Lower lobe of right lung (tissue), 2 donors: ENCODE measurements at places on chromosomes 11 and 22. TPM values are rescaled to one million over a fixed set of nuclear protein-coding genes. Genes with fewer than 3 reads are reported as not detected.

DNA sequence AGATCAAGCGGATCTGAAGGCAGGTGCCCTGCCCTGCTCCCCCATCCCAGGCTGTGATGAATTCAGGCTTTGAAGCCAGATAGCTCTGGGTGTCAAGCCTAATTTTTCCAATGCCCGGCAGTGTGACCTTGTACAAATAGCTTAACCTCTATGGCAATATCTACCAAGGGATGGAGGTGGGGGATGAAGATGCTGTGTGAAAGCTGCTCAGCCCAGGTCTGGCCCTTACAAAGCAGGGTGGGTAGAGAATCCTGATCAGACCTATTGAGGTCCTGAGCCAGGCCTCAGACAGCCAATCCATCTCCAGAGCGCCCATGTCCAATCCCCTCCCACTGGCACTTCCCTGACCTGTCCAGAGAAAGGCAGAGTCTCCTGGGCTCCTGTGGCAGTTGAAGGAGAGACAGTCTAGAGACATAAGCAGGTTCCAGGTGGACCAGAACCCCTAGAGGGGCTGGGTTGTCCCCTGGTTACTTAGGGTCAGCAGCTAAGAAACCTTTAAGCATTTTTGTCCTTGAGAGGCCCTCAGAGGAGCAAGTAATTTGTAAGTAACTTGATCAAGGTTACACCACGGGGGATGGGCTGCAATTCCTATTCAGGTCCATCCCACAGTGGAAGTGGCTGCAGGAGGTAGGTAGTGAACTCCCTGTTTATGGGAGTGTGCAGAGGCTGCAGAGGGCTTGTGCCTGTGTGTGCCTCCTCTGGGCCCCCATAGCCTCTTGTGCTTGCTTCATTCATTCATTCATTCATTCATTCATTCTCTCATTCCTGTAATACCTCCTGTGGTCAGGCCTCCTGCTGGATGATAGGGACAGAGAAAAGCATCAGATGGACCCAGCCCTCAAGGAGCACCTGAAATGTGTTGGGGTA lies 10.4 kb downstream of the P2RY2 start:
- H3K36me3 ChIP-seq = no peaks in the 10 kb centered on the region
- no peaks in the 10 kb centered on the region for H3K27me3 ChIP-seq

Gene QSER1
- 27.6 TPM for total RNA-seq

DNA sequence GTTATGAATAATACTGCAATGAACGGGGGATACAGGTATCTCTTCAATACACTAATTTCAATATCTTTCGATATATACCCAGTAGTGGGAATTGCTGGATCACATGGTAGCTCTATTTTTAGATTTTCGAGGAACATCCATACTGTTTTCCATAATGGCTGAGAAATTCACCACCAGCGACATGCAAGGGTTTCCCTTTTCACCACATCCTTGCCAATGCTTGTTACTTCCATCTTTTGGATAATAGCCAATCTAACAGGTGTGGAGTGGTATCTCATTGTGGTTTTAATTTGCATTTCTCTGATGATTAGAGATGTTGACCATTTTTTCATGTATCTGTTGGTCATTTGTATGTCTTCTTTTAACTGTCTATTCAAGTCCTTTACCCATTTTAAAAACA lies 5.9 kb downstream of the IL10RA start:
- peaks cover 40% of the 10 kb centered on the region for H3K4me1 ChIP-seq
- peak overlapping the region; percentile 6 for H3K4me3 ChIP-seq
- H3K27me3 ChIP-seq = peaks cover 18% of the 10 kb centered on the region

GRCh38 chr22:44449061-44449682 lies 48.9 kb downstream of the RTL6 start:
- no peaks in the 10 kb centered on the region for H3K27me3 ChIP-seq
- DNase-seq = no peak

Gene APOBEC3G
- 19.2 TPM for total RNA-seq

- H3K4me3 ChIP-seq = no peak overlapping the region
- no peak overlapping the region for H3K27ac ChIP-seq
- H3K36me3 ChIP-seq = no peaks in the 10 kb centered on the region
- DNase-seq = no peak
These were observed 71.1 kb upstream of the OLFML1 start for GRCh38 chr11:7413961-7414915.

- no peak overlapping the region for H3K27ac ChIP-seq
- peaks cover 60% of the 10 kb centered on the region for H3K36me3 ChIP-seq
- no peak for DNase-seq
These were observed 1.8 kb downstream of the KCNK7 start for GRCh38 chr11:65593518-65594414.

GRCh38 chr11:70952191-70952590 lies 300.2 kb downstream of the SHANK2 start:
- H3K4me3 ChIP-seq = no peak overlapping the region
- H3K27ac ChIP-seq = no peak overlapping the region
- H3K27me3 ChIP-seq = no peaks in the 10 kb centered on the region
- H3K36me3 ChIP-seq = no peaks in the 10 kb centered on the region

Gene MIAT
- 6.8 TPM for total RNA-seq

Gene NRIP3
- total RNA-seq = 0.56 TPM

GRCh38 chr22:49427941-49428340 lies 399.7 kb downstream of the BRD1 start:
- H3K27me3 ChIP-seq = no peaks in the 10 kb centered on the region
- no peaks in the 10 kb centered on the region for H3K36me3 ChIP-seq
- DNase-seq = no peak
- H3K4me3 ChIP-seq = no peak overlapping the region
- no peaks in the 10 kb centered on the region for H3K4me1 ChIP-seq

GRCh38 chr11:117366248-117366647 lies 38.6 kb downstream of the CEP164 start:
- no peaks in the 10 kb centered on the region for H3K4me1 ChIP-seq
- H3K27ac ChIP-seq = no peak overlapping the region
- H3K4me3 ChIP-seq = no peak overlapping the region

Gene MPZL3
- total RNA-seq = 12.8 TPM

DNA sequence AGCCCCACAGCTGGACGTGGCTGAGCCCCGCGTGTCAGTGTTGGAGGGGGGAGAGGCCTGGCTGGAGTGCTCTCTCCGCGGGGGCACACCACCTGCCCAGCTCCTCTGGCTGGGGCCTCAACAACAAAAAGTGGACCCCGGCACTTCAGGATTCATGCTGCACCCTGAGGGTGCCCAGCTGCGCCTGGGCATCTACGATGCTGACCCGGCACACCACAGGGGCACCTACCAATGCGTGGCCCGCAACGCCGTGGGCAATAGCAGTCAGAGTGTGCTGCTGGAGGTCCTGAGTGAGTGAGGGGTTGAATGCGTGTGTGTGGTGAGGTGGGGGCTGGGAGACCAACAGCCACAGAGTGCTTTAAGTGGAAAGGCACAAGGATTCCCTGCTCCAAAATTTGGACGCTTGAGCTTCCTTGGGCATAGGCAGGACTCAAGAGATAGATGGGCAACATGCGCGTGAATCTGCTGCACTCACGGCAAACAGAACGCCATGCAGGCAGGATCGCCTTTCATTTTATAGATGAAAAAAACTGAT lies 7.6 kb downstream of the VSIG10L2 start:
- no peaks in the 10 kb centered on the region for H3K36me3 ChIP-seq
- no peaks in the 10 kb centered on the region for H3K4me1 ChIP-seq
- no peaks in the 10 kb centered on the region for H3K27me3 ChIP-seq
- H3K27ac ChIP-seq = no peak overlapping the region
- no peak overlapping the region for H3K4me3 ChIP-seq

- peaks cover 9% of the 10 kb centered on the region for H3K27me3 ChIP-seq
- H3K4me3 ChIP-seq = no peak overlapping the region
- H3K27ac ChIP-seq = no peak overlapping the region
- DNase-seq = no peak
- H3K4me1 ChIP-seq = no peaks in the 10 kb centered on the region
These were observed 35.9 kb downstream of the MYO18B start for GRCh38 chr22:25777870-25778269.

DNA sequence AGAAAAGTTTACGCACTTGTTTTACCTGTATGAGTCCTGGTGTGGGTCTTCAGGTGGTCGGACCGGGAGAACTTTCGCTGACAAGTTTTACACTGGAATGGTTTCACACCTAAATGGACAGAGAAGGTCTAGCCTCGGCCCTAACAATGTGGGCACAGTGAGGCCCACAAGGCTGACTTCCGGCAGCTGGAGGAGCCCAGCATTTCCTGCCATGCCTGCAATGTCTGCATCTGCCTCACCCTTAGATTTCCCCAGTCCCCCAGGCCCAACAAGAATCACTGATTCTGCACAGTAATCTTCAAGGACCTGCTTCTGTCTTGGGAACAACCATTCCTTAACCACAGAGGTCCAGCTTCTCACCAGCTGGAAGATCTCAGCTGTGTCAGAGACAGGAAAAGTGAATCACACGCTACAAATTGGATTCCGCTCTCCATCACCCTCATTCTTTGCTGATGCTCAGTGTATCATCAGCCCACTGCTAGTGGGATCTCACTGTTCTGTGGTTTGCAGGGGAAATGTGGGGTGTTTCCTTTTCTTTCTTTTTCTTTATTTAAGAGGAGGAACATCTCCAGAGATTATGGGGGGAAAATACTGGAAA lies 43.3 kb downstream of the WT1 start:
- no peak overlapping the region for H3K4me3 ChIP-seq
- H3K27me3 ChIP-seq = peaks cover 4% of the 10 kb centered on the region
- no peak overlapping the region for H3K27ac ChIP-seq
- DNase-seq = no peak
- H3K36me3 ChIP-seq = no peaks in the 10 kb centered on the region

DNA sequence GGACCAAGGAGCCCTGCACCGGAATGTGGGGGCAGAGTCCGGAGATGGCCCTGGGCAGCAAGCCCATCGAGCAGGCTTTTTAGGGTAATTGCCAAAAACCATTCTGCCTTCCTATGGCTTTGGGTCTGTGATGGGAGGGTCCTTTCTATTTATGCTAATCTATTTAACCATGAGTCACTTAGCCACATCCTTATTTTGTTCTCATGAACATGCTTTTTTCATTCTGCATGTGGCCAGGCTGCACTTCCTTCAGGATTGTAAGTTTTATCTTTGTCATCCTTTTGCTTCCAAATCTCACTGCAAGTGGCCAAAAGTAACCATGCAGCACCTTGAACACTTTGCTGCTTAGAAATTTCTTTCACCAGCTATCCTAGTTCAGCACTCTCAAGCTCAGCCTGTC lies 88.3 kb downstream of the EFCAB6 start:
- no peak overlapping the region for H3K27ac ChIP-seq
- no peak overlapping the region for H3K4me3 ChIP-seq
- DNase-seq = no peak
- H3K27me3 ChIP-seq = no peaks in the 10 kb centered on the region
- H3K36me3 ChIP-seq = no peaks in the 10 kb centered on the region

DNA sequence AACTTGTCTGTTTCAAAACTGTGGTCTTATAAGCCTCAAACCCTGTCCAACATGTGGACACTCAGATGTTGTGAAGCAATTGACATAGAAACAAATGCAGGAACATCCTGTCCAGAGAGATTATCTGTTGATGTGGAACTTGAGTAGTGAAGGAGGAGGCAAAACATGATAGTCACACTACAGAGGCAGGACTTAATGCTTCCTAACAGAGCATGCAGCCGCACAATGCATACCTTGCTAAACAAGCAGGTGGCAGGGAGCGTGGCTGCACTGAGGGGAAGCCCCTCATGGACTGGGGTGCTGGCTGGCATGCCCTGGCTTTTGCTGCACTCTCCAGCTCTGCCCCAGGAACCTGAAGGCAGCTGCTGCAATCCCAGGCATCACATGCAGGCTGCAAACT lies 5.3 kb downstream of the C22orf39 start:
- DNase-seq = no peak
- no peak overlapping the region for H3K4me3 ChIP-seq
- H3K4me1 ChIP-seq = peaks cover 21% of the 10 kb centered on the region
- H3K27me3 ChIP-seq = no peaks in the 10 kb centered on the region

- no peak overlapping the region for H3K27ac ChIP-seq
- peaks cover 5% of the 10 kb centered on the region for H3K4me1 ChIP-seq
- peaks cover 56% of the 10 kb centered on the region for H3K27me3 ChIP-seq
- no peaks in the 10 kb centered on the region for H3K36me3 ChIP-seq
These were observed 71.9 kb upstream of the GRAMD1B start for GRCh38 chr11:123357990-123358827.

- no peaks in the 10 kb centered on the region for H3K27me3 ChIP-seq
- DNase-seq = no peak
- H3K4me3 ChIP-seq = no peak overlapping the region
- H3K36me3 ChIP-seq = no peaks in the 10 kb centered on the region
- no peaks in the 10 kb centered on the region for H3K4me1 ChIP-seq
- H3K27ac ChIP-seq = no peak overlapping the region
These were observed 114.8 kb downstream of the SNX19 start for GRCh38 chr11:130801333-130802122.

GRCh38 chr11:110968348-110969062 lies 256.3 kb upstream of the ARHGAP20 start:
- H3K36me3 ChIP-seq = no peaks in the 10 kb centered on the region
- no peaks in the 10 kb centered on the region for H3K27me3 ChIP-seq
- H3K4me1 ChIP-seq = no peaks in the 10 kb centered on the region
- no peak overlapping the region for H3K4me3 ChIP-seq
- DNase-seq = no peak
- no peak overlapping the region for H3K27ac ChIP-seq

GRCh38 chr11:111469200-111469599 lies 43.0 kb downstream of the BTG4 start:
- no peaks in the 10 kb centered on the region for H3K36me3 ChIP-seq
- no peak for DNase-seq
- no peaks in the 10 kb centered on the region for H3K27me3 ChIP-seq
- no peak overlapping the region for H3K27ac ChIP-seq

Gene POTEH
- total RNA-seq = not detected

Gene STK33
- 17.3 TPM for total RNA-seq

DNA sequence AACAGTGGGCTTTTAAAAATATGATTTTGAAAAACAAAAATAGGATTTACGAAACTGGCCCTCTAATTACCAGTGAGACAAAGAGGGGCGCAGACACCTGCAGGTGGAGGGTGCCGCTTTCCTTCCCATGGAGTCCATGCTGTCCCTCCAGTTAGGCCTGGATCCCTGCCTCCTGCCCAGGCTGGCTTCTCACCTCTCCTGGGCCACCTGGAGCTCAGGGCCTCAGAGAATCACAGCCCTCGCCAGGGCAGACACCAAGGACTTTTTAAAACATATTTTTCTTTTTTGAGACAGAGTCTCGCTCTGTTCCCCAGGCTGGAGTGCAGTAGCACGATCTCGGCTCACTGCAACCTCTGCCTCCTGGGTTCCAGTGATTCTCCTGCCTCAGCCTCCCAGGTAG lies 1437.2 kb downstream of the TBC1D22A start:
- no peaks in the 10 kb centered on the region for H3K27me3 ChIP-seq
- no peak overlapping the region for H3K4me3 ChIP-seq
- no peaks in the 10 kb centered on the region for H3K4me1 ChIP-seq
- no peak for DNase-seq

Gene TMEM191B
- total RNA-seq = 7.6 TPM

DNA sequence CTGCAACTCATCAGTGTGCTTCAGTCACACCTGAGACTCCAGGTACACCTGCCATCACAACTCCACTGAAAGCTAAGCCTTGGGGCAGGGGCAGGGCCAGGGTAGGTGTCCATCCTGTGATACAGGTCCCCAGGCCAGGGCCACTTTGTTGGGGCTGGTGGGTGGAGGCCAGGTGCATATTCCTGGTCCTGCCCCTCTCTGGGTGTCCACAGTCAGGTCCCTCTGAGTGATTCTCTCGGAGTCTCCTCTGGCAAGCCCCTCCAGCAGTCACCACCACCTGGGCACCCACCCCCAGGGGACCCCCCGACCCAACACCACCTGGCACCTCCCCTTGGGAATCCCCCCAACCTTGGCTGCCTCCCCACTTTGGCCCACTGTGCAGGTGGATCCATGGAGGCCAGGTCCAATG lies 9.5 kb upstream of the ACR start:
- peaks cover 28% of the 10 kb centered on the region for H3K4me1 ChIP-seq
- DNase-seq = peak; percentile 34
- H3K27me3 ChIP-seq = peaks cover 12% of the 10 kb centered on the region
- no peak overlapping the region for H3K4me3 ChIP-seq
- H3K27ac ChIP-seq = no peak overlapping the region
